ENCODE measurements at places on chromosomes 6 and 20.

DNA sequence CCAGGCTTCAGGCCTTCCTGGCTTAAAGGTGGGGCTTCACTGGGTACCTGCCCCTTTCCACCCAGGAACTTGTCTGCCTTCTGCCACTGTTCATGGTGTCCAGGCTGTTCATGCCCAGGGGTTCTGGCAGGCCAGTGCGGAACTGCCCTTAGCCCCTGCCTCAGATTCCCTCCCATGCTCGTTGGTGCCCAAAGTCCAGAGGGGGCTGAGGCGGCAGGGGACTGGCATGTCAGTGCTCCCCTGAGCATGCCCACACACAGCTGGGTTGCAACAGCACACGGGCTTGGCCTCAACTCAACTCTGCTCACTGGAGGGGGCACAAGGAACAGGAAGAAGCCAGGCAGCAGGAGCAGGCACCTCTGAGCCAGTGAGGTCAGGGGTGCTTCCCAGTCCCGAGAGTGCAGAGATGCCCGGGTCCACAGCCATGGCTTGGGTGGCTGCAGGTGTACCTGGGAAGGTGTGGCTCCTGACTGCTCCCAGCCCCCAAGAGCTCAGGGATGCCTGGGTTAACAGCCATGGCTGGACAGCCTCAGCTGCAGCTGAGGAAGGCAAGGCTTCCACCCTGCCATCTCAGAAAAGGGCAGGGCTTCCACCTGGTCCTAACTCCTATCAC, 845.9 kb downstream of the EYS start:
- DNase-seq, result no peak

- peak; percentile 58 for DNase-seq
These were observed 93.7 kb upstream of the PRDM1 start for GRCh38 chr6:105992315-105992961.

GRCh38 chr6:160812097-160812496, 110.1 kb downstream of the PLG start:
- DNase-seq, result no peak

DNA sequence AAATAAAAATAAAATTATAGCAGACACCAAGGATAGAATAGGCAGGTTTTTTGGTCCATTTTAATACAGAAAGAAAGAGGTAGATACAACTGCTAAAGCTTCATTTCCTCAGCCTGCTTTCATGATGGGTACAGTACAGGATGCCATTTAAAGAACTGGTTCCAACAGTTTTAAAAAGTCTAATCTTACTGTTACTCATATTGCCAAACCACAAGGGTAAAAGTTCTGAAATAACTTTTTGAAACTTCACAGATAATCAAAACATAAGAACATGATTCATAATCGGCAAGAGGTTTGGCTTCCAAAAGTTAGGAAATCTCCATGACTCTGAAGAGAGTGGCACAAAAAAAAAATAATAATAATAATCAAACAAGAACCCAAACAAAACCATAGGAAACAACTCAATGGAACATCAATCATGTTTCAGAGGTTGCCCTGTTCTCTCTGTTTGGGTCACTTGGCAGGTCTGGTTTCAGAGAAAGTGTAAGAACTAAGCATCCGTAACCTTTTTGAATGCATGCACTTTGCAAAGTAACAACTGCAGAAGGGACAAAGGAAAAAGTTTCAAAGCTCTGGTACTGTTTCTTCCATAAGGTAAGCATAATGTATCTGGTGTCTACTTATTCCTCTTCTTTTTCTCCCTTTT, 79.7 kb downstream of the SMLR1 start:
- DNase-seq, result no peak

DNA sequence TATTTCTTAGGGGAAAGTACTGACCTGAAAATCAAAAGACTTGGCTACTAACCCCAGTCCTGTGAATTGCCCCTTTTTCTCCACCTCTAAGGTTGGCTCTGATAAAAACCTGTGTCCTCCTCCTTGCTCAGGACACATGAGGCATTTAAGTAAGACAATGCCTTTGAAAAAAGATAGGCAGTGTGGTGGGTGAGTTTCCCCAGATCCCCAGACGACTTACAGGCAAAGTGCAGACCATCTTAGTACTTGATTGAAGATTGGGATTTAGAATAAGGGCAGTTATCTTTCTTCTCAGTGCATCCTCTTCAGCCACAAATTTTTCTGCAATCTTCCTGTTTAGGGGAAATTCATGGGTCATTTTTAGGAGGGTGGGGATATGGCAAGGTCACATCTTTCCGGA, 87.8 kb downstream of the KIZ start:
- no peak for DNase-seq

GRCh38 chr20:17925141-17925939, 43.3 kb downstream of the SNX5 start:
- peak; percentile 67 for DNase-seq

- no peak for DNase-seq
These were observed at the start of gene ZC3H12D for GRCh38 chr6:149484733-149485700. TSS of gene ZC3H12D (minus strand) at chr6:149485014. CDS start at chr6:149474543, 10,471 bp downstream.

DNA sequence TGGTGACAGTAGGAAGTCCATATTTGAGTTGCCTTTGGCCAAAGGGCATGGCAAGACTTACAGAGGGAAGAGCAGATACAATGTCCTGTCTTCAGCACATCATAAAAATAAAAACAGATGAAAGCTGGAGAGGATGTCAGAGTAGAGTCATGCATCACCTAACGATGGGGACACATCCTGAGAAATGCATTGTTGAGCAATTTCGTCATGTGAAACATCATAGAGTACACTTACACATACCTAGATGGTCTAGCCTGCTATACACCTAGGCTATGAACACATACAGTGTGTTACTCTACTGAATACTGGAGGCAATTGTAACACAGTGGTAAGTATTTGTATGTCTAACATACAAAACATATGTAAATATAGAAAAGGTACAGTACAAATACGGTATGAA, 75.6 kb downstream of the VEGFA start:
- DNase-seq, result no peak

GRCh38 chr6:108526739-108527174, 34.0 kb upstream of the FOXO3 start:
- DNase-seq, result no peak

DNA sequence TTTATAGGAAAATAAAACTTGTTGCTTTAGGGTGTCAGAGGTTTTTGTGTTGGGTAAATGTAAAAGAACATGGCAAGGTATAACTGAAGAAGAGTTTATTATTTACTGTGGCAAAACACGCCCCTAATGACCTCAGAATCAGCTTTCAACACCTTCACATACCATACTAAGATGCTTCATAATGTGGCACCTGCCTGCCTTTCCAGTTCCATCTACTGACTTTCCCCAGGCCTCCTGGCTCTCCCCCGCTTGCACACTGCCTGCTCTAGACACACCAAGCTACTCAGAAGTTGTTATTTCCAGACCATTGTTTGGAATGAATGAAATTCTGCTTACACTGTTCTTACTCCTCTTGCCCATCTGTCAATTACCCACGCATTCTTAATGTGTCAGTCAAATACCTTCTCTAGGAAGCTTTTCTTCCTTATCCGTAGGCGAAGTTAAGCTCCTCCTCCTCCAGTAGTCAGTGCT, 1.8 kb downstream of the TIAM2 start:
- no peak for DNase-seq

All from fibroblast of skin of left quadriceps (primary cell).